Stimulated activated CD4-positive, alpha-beta T cell treated with anti-CD3 and anti-CD28 coated beads, Interleukin-12 subunit alpha, Interleukin-12 subunit beta, amount 100 ng/mL, for 24 hours (primary cell): ENCODE measurements at places on chromosomes 5 and 9.

- no peak for DNase-seq
Observed at GRCh38 chr5:132475497-132475882, 15.1 kb downstream of the IRF1 start.

DNA sequence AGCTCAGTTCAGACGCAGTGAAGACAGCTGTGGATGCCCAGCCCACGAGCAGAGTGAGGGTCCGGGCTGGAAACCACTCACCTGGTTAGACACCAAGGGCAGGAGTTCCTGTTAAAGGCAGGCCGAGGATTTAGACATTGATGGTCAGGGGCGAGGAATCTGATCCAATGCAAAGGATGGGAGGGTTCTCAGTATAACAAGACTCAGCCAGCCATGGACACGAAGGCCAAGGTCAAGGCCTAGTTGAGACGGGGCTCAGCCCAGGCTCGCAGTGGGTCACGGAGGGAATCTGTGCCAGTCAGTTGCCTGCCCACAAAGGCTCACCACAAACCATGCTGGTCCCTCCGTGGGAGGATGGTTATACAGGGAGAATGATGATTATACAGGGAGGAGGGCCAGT is 63.3 kb upstream of the FCN1 start:
- DNase-seq: no peak

DNA sequence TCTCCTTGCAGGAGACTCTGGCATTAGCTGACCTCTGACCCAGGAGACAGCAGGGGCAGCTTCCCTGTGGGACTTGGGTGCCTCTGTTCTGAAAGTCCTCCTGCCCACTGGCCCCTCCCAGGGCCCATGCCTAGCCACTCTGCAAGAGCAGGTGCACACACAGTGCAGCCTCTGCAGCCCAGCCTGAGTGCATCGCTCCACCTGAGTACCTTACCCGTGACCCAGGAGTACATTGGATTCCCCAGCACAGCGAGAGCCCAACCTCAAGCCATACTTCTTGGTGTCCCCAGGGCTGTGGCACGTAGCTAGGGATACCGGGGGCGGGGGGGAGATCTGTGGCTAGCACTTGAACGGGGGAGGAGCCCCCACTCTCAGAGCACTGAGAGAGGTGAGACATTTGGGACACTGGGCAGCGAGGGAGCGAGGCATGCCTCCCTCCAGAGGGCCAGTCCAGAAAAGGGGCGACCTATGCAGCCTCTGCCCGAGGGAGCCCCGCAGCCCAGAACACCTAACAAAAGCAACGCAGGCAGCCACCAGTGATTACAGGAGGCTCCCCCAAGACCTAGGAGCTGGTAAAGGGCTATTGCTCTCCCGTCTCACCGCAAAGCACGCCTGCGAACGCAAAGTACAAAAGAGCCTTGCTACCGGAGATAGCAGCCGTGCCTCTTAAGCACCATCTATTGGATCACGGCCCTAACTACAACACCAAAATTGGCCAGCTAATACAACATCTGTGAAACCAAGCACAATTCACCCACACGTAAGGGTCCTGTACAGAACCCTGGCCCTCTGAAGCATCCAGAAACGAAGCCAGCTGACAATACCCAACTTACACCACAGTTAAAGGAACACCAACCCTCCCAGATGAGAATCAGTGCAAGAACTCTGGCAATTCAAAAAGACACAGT is 826 bp upstream of the PRDM9 start:
- no peak for DNase-seq

GRCh38 chr5:156375895-156376495 is 49.0 kb downstream of the SGCD start:
- no peak for DNase-seq
